Amniotic epithelial cell (primary cell): ENCODE measurements at places on chromosomes 13 and 19.
A peak's percentile ranks its signal among the peaks of the same experiment; 100 is the strongest.

- no peak for DNase-seq
These were observed 38.3 kb upstream of the DCUN1D2 start for GRCh38 chr13:113528813-113529180.

GRCh38 chr13:79285159-79285558 lies 120.9 kb downstream of the RBM26 start:
- DNase-seq, result no peak

GRCh38 chr13:98300956-98301641 lies 124.0 kb upstream of the RNF113B start:
- DNase-seq, result peak; percentile 72

- DNase-seq, result no peak
These were observed 3.8 kb downstream of the TNNT1 start for GRCh38 chr19:55145232-55145631.

- DNase-seq, result peak; percentile 32
These were observed 2.0 kb downstream of the LMTK3 start for GRCh38 chr19:48509467-48510194.

DNA sequence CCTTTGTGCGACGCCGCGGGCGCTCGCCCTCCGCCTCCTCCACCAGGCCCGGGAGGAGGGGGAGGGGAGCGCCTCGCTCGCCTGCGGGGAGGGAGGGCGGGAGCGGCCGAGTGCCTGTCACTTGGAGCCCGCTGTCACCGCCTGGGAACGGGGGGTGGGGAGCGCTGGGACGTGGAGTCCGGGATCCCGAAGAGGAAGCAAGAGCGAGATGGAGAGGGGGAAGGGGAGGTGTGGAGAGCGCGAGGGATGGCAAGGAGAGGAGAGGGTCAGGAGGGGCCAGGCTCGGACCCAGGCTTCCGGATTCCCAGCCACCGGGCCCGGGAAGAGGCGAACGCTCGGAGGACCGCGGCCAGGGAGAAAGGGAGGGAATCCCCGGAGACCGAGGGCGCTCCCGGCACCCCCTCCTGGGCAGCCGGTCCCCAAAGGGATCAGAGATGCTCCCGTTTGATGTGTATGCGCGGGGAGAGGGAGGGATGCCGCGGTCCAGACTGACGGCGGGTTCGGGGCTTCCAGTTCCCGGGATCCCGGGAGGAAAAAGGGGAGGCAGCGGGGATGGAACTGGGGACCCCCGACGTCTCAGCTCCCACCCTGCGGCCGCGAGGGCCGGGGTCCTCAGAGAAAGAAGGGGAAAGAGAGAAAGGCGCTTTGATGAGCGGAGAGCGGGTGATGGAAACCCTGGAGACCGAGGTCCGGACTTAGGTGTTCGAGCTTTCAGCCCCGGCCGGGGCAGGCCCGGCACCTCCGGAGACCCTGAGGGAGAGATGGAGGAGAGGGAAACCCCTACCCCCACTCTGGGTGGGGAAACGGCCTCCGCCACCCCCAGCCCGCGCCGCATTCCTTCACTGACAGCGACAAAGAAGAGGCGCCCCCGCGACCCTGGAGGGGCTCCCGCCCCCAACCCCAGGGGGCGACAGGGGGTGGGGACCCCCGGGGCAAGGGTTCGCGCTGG lies 4.7 kb upstream of the DPF1 start:
- DNase-seq, result no peak

DNA sequence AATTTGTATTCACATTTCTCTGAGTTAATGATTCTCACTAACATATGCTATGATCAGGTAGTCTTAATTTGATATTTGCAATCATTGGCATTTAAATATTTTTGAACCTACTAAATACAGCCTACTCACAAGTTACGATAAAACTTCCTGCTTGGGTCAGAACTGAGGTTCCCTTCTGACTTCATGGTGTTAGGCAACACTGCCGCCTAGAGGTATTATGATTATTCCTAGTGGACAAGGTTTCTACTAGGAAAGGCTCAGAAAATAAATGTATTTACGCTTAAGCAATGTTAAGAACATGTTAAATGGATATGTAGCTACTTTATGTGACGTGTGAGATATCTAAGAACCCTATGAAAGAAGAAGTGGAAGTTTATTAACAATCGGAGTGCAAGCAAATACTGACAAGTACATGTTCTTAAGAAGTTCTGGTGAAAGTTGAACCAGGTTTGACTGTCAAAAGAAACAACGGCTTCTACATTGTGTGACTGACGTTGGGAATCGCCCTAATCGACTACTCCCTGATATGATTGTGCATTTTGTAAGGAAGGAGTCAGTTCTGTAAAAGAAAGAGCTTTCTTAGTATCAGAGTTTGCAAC lies 1395.8 kb downstream of the SLITRK5 start:
- DNase-seq, result peak; percentile 65

DNA sequence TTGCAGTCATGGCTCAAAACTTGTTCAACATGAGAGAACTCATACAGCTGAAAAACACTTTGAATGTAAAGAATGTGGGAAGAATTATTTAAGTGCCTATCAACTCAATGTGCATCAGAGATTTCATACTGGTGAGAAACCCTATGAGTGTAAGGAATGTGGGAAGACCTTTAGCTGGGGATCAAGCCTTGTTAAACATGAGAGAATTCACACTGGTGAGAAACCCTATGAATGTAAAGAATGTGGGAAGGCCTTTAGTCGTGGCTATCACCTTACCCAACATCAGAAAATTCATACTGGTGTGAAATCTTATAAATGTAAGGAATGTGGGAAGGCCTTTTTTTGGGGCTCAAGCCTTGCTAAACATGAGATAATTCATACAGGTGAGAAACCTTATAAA lies 20.1 kb downstream of the ZNF283 start:
- DNase-seq, result peak; percentile 12

- DNase-seq, result no peak
These were observed 53.0 kb downstream of the CHST8 start for GRCh38 chr19:33674626-33675367.

GRCh38 chr13:102018716-102019115 lies 383.1 kb downstream of the FGF14 start:
- DNase-seq, result peak; percentile 30

DNA sequence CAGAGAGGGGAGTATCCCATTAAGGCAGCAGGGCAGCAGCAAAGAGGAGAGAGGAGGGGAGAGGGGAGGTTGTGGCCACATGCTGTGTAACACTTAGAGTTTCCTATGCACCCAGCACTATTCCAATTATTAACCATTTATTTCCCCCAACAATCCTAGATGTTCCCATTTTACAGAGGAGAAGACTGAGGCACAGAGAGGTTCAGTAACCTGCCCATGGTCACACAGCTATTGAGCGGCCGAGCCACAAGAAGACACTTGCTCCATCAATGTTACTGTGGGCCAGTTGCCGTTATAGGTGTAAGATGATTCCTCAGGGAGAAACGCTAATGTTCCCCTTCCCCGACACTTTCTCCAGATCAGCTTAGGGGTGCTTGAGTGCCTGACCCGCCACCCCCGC lies 69.2 kb downstream of the INSR start:
- no peak for DNase-seq

- DNase-seq, result no peak
These were observed 52.2 kb downstream of the ZNF737 start for GRCh38 chr19:20513189-20513904.

DNA sequence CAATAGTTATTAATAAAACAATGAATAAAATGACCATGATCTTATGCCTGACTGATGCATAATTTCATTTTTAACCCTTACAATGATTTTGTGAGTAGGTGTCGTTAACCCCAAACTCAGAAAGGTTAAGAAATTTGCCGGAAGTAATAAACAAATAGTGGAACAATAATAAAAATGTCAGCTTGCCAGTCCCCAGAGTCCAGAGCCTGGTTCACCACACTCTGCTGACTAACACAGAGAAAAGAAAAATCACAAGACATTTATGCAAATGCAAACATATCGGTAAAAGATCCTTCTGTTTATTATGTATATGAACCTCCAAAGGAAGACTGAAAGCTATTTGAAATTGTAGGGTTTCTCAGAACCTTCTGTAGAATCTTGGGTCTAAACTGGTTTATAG lies 563.7 kb downstream of the EFNB2 start:
- DNase-seq, result no peak

GRCh38 chr13:29081036-29081435 lies 260.9 kb downstream of the MTUS2 start:
- DNase-seq, result peak; percentile 56

DNA sequence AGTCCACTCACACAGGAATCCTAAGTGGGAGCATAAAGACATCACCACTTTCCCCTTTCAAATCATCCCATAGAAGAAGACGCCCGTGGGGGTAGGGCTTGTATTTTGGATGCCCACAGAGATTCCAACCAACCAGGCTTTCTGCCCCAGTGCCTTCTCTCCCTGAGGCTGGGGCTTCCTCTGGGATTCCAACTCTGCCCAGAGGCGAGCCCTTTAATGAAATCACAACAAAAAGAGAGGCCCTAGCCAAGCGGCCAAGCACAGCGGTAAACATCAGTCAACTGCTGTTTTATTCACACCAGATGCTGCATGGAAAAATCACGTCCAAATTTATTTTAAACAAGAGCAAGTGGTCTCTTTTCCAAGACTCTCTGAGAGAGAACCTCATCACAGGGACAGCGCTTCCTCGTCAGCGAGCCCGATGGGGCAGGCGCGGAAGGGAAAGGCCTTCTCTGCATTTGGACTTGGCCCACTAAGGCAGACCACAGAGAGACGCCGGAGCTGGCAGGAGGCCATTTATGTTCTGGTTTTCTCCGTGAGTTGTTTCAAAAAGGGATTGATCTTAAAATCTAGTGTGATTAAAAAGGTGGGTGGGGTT lies 31.5 kb downstream of the ADPRHL1 start:
- DNase-seq, result no peak

GRCh38 chr19:29003641-29004409 lies 209.1 kb downstream of the UQCRFS1 start:
- DNase-seq, result no peak

- DNase-seq, result no peak
These were observed 11.3 kb upstream of the RFC3 start for GRCh38 chr13:33806470-33807248.

GRCh38 chr13:34587576-34587975 lies 354.5 kb upstream of the NBEA start:
- no peak for DNase-seq

- DNase-seq, result peak; percentile 28
These were observed 92.7 kb upstream of the GPR12 start for GRCh38 chr13:26853323-26853722.

- no peak for DNase-seq
These were observed 22.0 kb downstream of the ELAVL1 start for GRCh38 chr19:7983286-7983950.
